ENCODE measurements at places on chromosomes 5 and 9. TPM values are rescaled to one million over a fixed set of nuclear protein-coding genes. Genes with fewer than 3 reads are reported as not detected.

GRCh38 chr9:109113254-109113653 is 6.5 kb downstream of the TMEM245 start:
- H3K27ac ChIP-seq: no peak overlapping the region
- no peaks in the 10 kb centered on the region for H3K27me3 ChIP-seq
- H3K4me1 ChIP-seq: peaks cover 12% of the 10 kb centered on the region

GRCh38 chr5:56580864-56581263 is 234.5 kb upstream of the MAP3K1 start:
- DNase-seq: no peak
- H3K27me3 ChIP-seq: no peaks in the 10 kb centered on the region
- no peak overlapping the region for H3K27ac ChIP-seq
- no peaks in the 10 kb centered on the region for H3K36me3 ChIP-seq

Gene PIP5K1B
- under 0.01 TPM for total RNA-seq

DNA sequence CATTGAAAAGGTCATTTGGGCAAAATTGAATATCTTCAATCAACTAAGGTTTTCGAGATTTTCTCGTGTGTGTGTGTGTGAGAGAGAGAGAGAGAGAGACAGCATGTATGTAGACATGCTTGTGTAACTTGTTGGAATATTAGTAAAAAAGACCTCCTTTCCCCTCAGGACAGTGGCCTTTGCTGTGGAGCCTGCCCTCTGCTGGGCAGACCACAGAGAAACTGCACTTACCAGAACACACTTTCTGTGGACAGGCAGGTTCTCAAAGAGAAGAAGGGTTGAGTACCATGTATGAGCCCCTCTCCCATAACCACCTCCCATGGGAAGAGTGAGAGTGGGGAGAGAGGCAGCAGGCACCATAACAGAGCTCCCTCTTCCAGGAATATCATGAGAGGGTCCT is 45.6 kb downstream of the CFAP90 start:
- no peak for DNase-seq
- H3K27me3 ChIP-seq: no peaks in the 10 kb centered on the region
- H3K4me1 ChIP-seq: no peaks in the 10 kb centered on the region

DNA sequence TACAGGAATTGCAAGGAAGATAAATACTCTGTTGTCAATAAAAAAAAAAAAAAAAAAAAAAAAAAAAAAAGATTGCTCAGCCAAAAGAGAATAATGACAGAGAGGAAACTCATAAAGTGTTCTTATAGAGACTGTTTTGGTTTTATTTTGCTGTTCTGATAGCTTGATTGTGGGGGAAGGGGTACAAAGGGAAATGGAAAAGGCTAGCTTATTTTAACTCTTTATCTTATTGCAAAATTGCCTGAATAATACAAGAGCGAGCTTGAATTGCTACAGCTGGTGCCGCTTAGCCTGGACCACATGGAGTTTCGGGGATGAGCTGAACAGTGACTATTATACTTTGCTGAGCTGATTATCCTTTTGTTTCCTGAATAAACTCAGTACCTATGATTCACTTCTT is 31.0 kb upstream of the SHISAL2B start:
- H3K27me3 ChIP-seq: peaks cover 3% of the 10 kb centered on the region
- no peaks in the 10 kb centered on the region for H3K36me3 ChIP-seq
- no peaks in the 10 kb centered on the region for H3K4me1 ChIP-seq
- no peak overlapping the region for H3K4me3 ChIP-seq

DNA sequence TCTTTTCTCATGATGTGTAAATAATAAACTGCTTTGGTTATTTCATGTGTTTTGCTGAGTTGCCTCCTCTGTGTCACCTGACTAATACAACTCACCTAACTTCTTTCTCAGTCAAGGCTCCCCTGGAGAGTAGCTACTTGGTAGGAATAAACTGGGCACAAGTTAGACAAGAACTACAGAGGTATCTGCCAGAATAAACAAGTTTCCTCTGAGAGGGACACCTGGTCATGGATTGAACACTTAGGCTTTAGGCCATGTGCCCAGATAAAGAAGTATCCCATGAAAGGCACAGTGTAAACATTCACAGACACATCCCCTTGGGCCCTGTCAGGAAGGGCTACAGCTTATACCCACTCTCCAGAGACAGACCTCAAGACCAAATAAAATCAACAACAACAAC is 532.5 kb downstream of the KIF4B start:
- no peaks in the 10 kb centered on the region for H3K4me1 ChIP-seq
- no peaks in the 10 kb centered on the region for H3K27me3 ChIP-seq
- no peak overlapping the region for H3K4me3 ChIP-seq
- no peak overlapping the region for H3K27ac ChIP-seq
- DNase-seq: no peak
- H3K36me3 ChIP-seq: no peaks in the 10 kb centered on the region

- H3K27me3 ChIP-seq: no peaks in the 10 kb centered on the region
- no peak for DNase-seq
- H3K27ac ChIP-seq: no peak overlapping the region
- H3K36me3 ChIP-seq: no peaks in the 10 kb centered on the region
Measured at GRCh38 chr9:35609001-35609819, 4.1 kb downstream of the TESK1 start.

GRCh38 chr5:120228262-120229031 is 235.7 kb upstream of the PRR16 start:
- H3K27ac ChIP-seq: no peak overlapping the region
- H3K36me3 ChIP-seq: no peaks in the 10 kb centered on the region
- H3K27me3 ChIP-seq: no peaks in the 10 kb centered on the region
- no peak for DNase-seq

Gene ENC1
- 21.8 TPM for total RNA-seq

Gene LEAP2
- 0.33 TPM for total RNA-seq

GRCh38 chr5:44099643-44100042 is 289.6 kb downstream of the FGF10 start:
- no peak overlapping the region for H3K27ac ChIP-seq
- no peaks in the 10 kb centered on the region for H3K27me3 ChIP-seq
- H3K4me1 ChIP-seq: no peaks in the 10 kb centered on the region
- H3K4me3 ChIP-seq: no peak overlapping the region

DNA sequence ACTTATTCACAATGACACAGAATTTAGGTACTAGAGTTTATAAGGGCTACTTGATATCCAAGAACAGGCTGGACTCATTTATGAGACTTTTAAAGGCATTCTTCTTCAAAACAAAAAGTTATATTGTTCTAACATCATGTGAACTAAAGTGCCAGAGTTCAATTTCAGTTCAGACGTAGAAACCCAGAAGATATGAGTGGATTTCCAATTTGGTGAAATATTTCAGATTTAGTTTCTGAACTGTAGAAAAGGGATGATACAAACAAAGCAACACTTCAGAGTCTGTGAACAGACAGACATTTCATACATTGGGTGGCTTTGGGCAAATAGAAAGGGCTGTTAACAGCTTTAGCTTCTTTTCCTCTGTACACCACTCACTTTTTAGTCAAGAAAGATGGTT is 384.0 kb downstream of the NR2F1-AS1 start:
- H3K27ac ChIP-seq: no peak overlapping the region
- peaks cover 15% of the 10 kb centered on the region for H3K4me1 ChIP-seq
- DNase-seq: no peak

Gene CDC26
- total RNA-seq: 33.9 TPM

- peaks cover 18% of the 10 kb centered on the region for H3K4me1 ChIP-seq
- H3K27me3 ChIP-seq: no peaks in the 10 kb centered on the region
- peak; percentile 52 for DNase-seq
- peak overlapping the region; percentile 92 for H3K27ac ChIP-seq
- H3K36me3 ChIP-seq: no peaks in the 10 kb centered on the region
- peak overlapping the region; percentile 89 for H3K4me3 ChIP-seq
Measured at GRCh38 chr9:91420501-91421127, 3.0 kb downstream of the NFIL3 start.

GRCh38 chr5:53359916-53360517 is 120.4 kb upstream of the FST start:
- no peak for DNase-seq
- H3K36me3 ChIP-seq: no peaks in the 10 kb centered on the region
- no peak overlapping the region for H3K4me3 ChIP-seq
- peaks cover 32% of the 10 kb centered on the region for H3K4me1 ChIP-seq
- peak overlapping the region; percentile 83 for H3K27ac ChIP-seq

DNA sequence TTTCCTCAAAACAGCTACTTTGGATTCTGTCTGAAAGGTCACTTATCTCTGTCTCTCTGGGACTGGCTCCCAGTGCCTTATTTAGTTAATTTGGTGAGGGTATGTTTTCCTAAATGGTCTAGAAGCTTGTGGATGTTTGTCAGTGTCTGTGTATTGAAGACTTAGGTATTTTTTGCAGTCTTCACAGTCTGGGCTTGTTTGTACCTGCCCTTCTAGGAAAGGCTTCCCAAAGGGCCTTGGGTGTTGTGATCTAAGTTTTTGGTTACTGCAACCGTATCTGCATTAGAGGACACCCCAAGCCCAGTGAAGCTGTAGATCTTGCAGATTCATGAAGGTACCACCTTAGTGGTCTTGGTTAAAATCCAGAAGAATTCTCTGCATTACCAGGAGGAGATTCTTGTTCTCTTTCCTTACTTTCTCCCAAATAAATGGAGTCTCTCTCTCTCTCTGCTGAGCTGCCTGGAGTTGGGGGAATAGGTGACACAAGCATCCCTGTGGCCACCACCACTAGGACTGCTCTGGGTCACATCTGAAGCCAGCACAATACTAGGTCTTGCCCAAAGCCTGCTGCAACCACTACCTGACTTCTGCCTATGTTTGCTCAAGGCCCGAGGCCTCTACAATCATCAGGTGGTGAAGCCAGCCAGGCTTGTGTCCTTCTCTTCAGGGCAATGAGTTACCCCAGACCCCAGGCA is 17.8 kb upstream of the CCNB1 start:
- H3K36me3 ChIP-seq: no peaks in the 10 kb centered on the region
- DNase-seq: no peak
- no peaks in the 10 kb centered on the region for H3K27me3 ChIP-seq
- no peak overlapping the region for H3K4me3 ChIP-seq

DNA sequence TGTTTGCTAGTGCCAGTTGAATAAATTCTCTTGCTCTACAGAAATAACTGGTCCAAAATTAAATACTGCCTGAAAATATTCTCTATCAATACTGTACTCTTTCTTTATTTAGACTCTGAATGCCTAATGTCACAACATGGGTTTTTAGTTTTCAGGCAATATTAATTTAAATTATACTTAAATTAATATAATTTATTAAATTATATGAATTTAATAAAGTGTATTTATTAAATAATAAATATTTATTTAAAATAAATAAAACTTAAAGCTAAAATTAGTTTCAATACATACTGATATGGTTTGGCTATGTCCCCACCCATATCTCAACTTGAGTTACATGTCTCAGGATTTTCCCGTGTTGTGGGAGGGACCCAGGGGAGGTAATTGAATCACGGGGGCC is 146.0 kb downstream of the PRR16 start:
- no peak for DNase-seq
- H3K36me3 ChIP-seq: no peaks in the 10 kb centered on the region
- H3K4me1 ChIP-seq: peaks cover 18% of the 10 kb centered on the region
- H3K27me3 ChIP-seq: no peaks in the 10 kb centered on the region
- no peak overlapping the region for H3K4me3 ChIP-seq

- DNase-seq: no peak
- no peak overlapping the region for H3K27ac ChIP-seq
- H3K4me1 ChIP-seq: no peaks in the 10 kb centered on the region
- H3K27me3 ChIP-seq: no peaks in the 10 kb centered on the region
Measured at GRCh38 chr9:27347889-27348288, 50.9 kb upstream of the EQTN start.

Gene LHX6
- total RNA-seq: not detected

Gene LIFR
- 65.1 TPM for total RNA-seq

DNA sequence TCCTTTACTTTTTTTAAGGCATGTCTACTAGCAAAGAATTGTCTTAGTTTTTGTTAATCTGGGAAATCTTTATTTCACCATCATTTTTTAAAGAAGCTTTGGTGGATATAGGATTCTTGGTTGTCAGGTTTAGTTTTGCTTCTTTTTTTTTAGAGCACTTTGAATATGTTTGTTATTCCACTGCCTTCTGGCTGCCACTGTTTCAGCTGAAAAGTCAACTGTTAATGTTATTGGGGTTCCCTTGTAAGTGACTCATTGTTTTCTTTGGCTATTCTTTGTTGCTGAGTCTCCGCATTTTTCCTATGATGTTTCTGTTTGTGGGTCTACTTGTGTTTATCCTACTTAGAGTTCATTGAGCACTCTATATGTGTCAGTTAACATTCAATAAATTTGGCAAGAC is 44.4 kb downstream of the PHAX start:
- no peaks in the 10 kb centered on the region for H3K27me3 ChIP-seq
- DNase-seq: no peak
- no peak overlapping the region for H3K27ac ChIP-seq

DNA sequence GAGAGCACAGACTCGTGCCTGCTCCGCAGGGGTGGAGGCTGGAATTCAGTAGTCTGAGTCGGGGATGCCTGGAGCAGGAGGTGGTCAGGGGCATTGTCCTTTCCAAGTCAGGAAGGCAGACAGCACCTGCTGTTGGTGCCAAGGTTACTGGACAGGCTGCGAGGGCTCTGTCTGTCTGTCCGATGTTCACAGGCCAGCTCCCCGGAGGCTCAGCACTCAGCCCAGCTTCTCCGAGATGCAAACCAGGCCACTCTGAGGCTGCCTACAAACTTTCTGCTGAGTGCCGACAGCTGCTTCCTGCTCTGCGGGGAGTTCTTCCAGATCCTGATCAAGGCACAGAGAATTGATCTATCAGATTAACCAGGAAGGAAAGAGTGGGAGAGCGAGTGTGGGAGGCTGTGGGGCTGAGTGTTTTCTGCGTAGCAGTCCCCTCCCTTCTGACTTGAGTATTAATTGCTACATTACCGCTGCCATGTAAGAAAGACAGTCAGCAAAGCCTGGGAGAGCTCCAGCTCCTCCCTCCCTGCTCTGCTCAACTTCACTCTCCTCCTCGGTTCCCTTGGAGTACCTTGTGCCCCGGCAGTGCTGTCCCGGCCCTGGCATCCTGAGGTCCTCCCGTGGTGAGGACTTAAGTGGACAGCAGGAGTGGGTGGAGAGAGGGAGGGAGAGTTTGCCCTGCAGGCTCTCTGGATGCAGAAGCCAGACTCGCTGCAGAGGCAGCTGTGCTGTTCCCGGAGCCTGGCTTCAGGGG is 36.0 kb downstream of the KCNMB1 start:
- H3K4me1 ChIP-seq: no peaks in the 10 kb centered on the region
- H3K36me3 ChIP-seq: no peaks in the 10 kb centered on the region
- H3K27me3 ChIP-seq: no peaks in the 10 kb centered on the region

- no peaks in the 10 kb centered on the region for H3K27me3 ChIP-seq
- no peak overlapping the region for H3K27ac ChIP-seq
- H3K4me1 ChIP-seq: peaks cover 11% of the 10 kb centered on the region
- H3K36me3 ChIP-seq: peaks cover 10% of the 10 kb centered on the region
- H3K4me3 ChIP-seq: peak overlapping the region; percentile 79
Measured at GRCh38 chr5:54519509-54519876, 1.9 kb downstream of the SNX18 start.

DNA sequence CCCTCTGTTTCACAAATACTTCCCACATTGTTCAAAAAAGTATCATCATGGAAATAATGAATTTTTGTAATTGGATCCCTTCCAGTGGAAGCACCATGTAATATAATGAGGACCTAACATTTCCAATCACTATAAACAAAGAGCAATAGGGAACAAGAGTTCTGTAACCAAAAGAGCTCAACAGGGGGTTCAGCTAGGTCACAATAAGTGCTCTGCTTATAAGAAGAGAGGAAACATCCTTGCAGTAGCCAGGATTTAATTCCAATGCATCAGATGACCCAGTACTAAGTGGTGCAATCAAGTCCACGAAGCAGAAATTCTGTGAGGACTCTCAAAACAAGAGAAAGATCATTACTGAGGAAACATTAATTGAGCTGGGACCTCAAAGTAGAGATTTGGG is 5.9 kb downstream of the SERINC5 start:
- H3K4me3 ChIP-seq: no peak overlapping the region
- no peaks in the 10 kb centered on the region for H3K36me3 ChIP-seq
- H3K27me3 ChIP-seq: no peaks in the 10 kb centered on the region
- DNase-seq: no peak
- H3K4me1 ChIP-seq: peaks cover 6% of the 10 kb centered on the region
